ENCODE measurements at places on chromosomes 16 and 17.

DNA sequence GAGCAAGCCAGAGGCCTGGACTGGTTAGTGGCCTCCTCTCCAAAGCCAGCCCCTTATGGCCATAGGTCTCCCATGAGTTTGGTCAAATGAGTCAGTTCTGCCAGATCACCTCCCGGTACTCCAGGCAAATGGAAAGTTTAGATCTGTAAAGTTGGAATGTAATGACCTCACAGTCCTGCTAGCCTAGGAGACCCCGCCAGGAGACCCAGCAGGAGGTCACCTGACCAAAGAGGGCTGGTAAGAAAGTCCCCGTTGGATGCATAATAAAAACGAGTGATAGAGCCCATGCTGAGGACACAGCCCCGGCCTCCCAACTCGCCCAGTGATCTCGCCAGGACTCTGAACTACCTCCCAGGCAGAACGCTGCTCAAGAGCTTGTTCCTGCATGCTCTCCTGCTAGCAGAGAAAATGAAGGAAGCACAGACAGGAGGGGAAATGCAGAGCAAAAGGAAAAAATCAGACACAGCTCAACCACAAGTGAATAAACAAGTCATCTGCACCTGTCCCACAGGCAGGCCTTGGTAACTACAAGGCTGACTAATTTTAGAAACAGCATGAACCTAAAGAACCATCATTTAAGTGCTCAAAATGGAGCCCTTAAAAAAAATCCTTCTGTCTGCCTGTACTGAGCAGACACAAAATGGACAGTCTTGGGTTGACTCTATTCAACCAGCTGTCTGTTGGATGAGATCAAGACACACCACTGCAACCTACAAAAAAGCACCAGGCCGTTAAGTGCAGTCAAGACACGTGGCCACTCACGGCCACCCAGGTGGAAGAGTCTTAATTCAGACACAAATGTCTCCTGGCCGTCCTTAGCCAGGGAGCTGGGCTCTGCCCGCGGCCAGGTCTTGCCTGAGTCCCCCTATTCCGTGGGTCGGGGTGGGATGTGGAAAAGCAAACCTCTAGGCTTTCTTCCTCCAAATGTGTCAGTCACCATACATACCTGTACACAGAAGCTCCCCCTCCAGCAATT lies 9.2 kb downstream of the CDIP1 start:
- DNase-seq = no peak

DNA sequence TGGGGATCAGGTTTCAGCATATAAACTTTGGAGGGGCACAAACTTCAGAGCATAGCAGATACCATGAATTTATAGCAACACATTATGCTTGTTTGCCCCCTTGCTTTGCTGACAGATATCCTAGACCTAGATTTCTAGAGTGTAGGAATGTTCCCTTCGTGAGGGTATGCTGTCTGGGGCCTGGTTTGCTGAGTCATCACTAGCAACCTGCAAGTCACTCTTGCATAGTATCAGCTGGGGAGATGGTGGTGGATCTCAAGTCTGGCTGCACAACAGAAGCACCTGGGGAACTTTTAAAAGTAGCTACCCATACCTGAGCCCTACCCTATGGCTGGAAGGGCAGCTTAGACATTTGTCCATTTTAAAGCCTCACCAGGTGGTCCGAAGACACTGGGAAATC lies 22.3 kb upstream of the HSBP1 start:
- DNase-seq = no peak

GRCh38 chr17:21007646-21008045 lies 35.2 kb downstream of the USP22 start:
- no peak for DNase-seq

GRCh38 chr17:48575673-48576478 lies 2.3 kb downstream of the HOXB4 start:
- DNase-seq = no peak

GRCh38 chr16:78376452-78376851 lies 277.0 kb downstream of the WWOX start:
- DNase-seq = no peak

- DNase-seq = no peak
Measured at GRCh38 chr17:44595216-44595775, 38.0 kb downstream of the FZD2 start.

DNA sequence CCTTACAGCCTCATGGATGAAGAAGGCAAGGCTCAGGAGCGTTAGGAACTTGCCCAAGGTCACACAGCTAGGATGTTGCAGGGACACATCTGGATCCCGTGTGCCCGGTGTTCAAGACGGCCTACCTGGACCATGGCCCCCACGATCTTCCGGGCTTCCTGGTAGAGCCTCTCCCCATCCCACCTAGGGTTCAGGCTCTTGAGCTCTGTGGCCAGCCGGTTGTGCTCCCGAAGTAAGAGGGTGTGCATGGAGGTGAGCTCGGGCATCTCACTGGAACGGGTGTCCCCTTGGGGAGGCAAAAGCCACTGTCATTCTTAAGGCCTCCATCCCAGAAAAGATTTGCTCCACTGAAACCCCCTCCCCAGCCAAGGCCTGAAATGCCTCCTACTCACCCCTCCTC lies 5.3 kb downstream of the MPO start:
- no peak for DNase-seq

DNA sequence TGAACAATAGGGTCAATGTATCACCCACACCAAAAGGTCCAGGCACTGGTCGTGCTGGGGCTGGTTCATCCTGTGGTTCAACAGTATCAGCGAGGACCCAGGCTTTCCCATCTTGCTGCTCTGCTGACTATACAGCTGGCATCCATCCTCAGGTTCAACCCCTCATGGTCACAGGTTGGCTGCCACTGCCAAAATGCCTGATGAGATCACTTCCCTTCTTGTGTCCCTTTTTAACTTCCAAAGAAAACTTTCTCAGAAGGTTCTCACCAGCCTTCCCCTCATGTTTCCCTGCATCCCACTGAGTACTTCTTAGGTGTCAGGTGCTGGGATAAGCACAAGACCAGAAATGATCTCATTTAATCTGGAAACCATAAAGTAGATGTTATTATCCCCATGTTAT lies 25.7 kb downstream of the CLEC16A start:
- no peak for DNase-seq

GRCh38 chr17:48047113-48047740 lies 932 bp upstream of the NFE2L1 start:
- no peak for DNase-seq

- DNase-seq = no peak
Measured at GRCh38 chr16:17269439-17269838, 201.3 kb downstream of the XYLT1 start.
